ENCODE measurements at places on chromosomes 3 and 15.

DNA sequence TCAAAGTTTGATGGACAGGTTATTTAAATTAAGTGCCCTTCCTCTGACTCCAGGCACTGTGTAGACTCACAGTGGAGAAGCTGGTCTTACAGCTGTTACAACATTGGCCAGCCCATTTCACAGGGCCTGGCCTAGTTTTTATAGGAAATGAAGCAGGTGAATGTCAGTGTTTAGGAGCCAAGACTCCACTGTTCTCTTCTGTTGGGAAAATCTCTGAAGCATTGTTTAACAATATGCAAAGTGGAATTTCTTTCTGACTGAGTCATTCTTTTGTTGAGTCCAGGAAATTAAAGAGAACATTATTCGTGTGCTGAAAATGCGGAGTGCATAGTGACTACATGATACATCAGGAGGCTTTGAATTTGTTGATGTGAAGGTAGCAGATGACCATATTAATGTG, 64.7 kb downstream of the ARRDC4 start:
- no peak for DNase-seq

GRCh38 chr15:91593653-91594052, 259.9 kb upstream of the SLCO3A1 start:
- no peak for DNase-seq

DNA sequence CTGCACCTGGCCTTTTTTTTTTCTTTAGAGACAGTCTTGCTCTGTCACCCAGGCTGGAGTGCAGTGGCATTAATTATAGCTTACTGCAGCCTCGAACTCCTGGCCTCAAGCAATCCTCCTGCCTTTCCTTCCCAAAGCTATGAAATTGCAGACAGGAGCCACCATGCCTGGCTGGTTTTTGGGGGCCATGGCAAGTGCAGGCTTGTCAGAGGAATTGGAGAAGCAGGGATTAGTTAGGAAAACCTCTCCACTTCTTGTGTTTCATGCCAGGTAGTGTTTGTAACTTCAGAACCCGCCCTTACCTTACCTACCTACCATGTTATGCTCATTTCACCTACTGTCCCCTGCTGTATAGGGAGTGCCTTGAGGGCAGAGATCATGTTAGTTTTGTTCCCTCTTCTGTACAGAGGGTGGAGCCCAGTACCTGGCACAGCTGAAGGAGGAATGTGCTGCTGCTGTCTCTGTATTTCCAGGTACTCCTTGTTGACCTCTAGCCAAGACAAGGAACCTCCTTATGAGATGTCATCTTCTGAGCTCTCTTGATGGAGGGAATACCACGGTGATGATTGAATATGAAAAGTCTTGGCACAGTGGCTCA, 43.8 kb downstream of the TRAK1 start:
- DNase-seq, result no peak

GRCh38 chr3:127590282-127590592, 296 bp downstream of the TPRA1 start:
- DNase-seq, result peak; percentile 84

GRCh38 chr15:39682366-39682765, 100.3 kb downstream of the FSIP1 start:
- no peak for DNase-seq

DNA sequence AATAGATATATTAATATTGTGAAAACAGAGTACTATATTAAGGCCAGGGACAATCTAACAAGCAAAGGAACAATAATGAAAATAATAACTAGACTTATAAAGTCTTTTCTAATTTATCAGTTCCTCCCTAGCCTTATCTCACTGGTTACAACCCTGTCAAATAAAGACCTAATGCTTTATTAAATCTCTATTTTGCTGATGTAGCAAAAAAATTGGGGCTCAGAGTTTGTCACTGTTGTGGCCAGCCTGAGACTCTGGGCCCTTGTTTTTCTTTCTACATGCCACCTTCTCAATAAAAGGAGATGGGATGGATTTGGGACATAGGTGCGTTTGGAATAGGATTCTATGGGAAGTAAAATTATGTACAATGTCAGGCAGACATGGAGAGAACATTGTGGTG, 937.0 kb downstream of the IGSF11 start:
- DNase-seq, result no peak

DNA sequence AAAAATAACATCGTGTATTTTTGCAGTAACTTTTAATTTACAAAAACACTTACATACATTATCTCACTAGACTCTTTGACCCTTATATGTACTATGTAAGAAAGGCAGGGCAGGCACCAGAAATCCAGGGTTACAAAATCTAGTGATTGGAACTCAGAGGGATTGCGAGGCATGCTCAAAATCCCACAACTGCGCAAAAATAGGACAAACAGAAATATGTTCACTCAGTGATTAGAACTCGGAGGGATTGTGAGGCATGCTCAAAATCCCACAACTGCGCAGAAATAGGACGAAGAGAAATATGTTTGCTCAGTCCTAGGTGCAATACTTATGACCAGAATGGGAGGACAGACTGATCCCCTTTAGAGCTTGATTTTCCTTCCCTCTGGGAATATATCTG, 79.2 kb upstream of the TGFBR2 start:
- no peak for DNase-seq

- DNase-seq, result no peak
Observed at GRCh38 chr3:135755330-135756105, 210.0 kb upstream of the PPP2R3A start.

DNA sequence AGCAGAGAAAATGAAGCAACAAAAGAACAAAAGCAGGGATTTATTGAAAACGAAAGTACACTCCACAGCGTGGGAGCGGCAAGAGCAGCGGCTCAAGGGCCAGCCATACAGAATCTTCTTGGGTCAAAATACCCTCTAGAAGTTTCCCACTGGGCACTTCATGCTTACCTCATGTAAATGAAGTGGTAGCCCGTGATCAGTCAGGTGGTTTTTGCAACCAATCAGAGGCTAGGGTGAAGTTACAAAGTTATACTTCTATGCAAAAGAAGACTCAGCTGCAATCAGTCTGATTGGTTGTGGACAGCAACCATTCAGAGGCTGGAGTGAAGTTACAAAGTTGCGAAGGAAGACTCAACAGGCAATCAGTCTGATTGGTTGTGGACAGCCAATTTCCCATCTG, 37.8 kb upstream of the TRH start:
- DNase-seq, result no peak

DNA sequence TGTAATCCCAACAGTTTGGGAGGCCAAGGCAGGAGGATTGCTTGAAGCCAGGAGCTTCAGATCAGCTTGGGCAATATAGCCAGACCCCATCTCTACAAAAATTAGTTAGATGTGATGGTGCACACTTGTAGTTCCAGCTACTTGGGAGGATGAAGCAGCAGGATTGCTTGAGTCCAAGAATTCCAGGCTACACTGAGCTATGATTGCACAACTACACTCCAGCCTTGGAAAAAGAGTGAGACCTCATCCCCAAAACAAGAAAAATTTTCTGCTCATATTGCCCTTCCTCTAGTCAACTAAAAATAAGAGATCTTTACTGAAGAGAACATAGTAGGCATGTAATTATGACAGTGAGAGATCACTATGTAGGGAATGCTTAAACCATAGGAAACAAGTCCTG, 60.9 kb upstream of the SPATA12 start:
- DNase-seq, result no peak

DNA sequence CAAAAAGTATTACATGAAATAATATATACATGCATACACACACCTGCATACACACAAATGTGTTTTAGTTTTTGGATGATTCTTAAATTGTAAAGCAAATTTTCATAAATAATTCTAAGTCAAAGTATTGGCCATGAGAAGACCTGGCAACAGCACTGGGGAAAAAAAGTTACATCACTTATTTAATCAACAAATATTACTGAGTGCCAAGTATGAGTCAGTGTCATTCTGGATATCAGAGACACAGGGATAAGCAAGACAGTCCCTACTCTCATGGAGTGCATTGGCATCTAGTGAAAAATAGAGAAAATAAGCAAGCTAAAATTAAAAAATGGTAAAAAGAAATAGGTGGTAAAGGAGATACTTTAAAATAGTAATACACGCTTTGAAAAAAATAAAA, 29.4 kb upstream of the GUCA1C start:
- DNase-seq, result no peak

- DNase-seq, result no peak
Observed at GRCh38 chr3:15154326-15154725, 51.7 kb upstream of the CAPN7 start.

DNA sequence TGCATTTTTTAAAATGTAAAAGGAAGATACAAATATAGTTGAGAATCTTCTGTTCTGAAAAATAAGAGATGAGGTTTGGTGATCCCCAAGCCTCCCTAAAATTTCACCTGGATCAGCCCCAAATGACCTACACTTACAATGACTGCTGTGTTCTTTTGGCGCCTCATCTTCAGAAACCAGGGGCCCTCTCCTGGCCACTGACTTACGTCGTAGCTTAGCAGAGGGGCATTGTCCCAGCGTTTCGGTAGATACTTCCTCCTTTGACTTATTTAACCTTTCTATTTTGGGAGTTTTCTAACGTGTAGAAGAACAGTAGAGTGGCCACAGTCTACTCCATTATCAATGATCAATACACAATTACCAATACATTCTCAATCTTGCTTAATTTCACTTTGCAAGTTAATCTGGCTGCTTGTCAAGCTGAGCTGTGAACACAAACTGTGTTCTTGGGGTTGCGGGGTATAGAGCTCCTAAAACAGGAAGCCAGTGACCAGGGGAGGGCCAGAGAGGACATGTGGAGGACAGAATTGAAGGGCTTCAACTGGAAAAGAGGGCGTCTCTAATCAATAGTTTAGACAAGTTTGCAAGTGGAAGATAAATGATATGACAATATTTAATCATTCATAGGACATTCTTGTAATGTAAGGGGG, 419.5 kb downstream of the LPP start:
- DNase-seq, result peak; percentile 1

DNA sequence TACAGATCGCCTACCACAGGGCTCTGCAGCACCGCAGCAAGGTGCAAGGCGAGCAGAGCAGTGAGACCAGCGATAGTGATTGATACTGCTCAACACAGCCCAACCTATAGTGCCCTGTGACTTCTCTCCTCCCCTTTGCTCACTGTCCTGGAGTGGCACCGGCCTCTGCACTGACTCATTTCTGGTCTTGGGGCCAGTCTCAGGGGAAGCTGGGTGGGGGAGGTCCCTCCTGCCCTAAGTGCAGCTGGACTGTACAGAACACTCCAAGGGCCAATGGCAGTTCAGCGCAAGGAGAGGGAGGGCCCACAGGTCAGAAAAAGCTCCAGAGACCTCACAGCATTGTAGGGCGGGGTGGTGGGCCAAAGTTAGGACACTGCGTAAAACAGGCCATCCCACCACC, 2.5 kb upstream of the OGG1 start:
- no peak for DNase-seq

GRCh38 chr3:101292027-101292426, 28.3 kb downstream of the IMPG2 start:
- DNase-seq, result no peak

- DNase-seq, result peak; percentile 8
Observed at GRCh38 chr3:27943106-27943505, 221.0 kb upstream of the EOMES start.

DNA sequence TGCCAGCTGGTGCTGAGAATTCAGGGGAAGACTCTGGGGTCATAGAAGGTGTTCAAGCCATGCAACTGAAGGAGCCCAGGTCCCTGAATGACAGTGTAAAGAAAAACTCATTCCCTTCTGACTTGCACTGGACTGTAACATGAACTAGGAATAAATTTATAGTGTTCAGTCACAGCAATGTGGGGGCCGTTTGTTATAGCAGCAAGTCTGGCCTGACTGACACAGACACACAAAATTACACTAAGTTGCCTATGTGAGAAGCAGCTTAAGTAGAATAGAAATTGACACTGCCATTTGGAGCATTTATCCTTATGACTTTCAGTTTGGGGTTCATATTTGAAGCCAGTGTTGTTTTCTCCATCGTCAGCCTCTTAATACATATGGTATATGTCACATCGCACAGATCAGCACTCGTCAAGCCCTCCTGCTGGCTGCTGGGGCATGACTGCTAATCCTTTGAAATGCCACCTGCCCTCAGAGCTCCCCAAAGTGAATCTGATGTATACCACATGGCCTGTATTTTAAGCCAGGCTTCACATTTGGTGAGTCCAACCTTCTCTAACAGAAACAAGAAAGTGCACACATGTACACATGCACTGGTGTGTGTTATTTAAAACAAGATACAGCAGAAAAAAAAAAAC, 17.1 kb upstream of the HEG1 start:
- DNase-seq, result no peak

- DNase-seq, result no peak
Observed at GRCh38 chr3:78659386-78659987, 1108.3 kb downstream of the ROBO1 start.

- DNase-seq, result no peak
Observed at GRCh38 chr3:143973259-143974021, 1.8 kb downstream of the DIPK2A start.

DNA sequence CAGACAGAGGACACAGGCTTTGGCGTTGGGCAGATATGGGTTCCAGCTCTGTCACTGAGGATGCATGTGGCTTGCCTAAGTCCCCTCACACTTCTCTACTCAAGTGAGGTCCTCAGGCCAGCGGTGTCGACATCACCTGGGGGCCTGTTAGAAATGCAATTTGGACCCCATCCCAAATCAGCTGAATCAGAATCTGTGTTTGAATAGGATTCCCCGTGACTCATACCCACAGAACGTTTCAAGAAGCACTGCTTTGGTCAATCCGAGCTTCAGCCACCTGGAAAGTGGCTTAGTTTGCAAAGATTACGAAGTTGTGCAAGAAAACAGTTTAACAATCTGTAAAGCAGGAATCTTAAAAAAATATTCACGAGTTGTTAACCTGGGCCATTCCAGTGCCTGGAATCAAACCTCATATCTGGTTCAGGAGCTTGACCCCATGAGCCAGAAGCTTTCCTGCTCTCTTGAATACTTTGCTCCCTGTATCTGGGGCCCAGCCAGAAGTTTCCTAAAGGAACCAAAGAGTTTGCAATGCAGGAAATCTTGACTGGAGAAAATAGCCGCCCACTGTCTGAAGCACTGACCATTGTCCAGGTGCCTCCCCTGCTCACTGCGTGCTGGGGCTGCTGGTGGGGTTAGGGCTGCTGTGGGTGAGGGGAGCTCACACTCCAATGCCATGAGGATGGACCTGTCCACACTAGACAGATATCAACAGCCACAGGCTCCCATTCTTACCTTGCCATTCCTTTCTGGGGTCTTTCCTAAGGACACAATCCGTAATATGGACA, 208.5 kb upstream of the LINGO1 start:
- no peak for DNase-seq

DNA sequence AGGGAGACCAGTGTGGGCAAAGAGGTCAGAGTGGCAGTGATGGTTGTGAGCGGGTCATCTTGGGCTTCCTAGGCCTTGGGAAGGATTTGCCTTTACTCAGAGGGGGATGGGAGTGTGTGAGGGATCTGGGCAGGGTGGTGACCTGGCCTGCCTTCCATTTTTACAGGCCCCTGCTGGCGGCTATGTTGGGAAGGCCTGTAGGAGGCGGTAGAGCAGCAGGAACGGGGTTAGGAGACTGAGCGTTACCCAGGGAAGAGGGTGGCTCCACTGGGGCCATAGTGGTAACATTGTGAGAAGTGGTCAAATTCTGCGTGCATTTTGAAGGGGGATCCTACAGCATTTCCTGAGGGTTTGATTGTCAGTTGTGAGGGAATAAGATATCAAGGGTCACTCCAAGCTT, 307.3 kb upstream of the CTDSPL start:
- DNase-seq, result peak; percentile 73

GRCh38 chr3:22634433-22634832, 568.7 kb upstream of the UBE2E2 start:
- no peak for DNase-seq

All from H7 (cell line).